ENCODE measurements at places on chromosomes 2 and 18. TPM values are rescaled to one million over a fixed set of nuclear protein-coding genes. Genes with fewer than 3 reads are reported as not detected.

GRCh38 chr2:188291142-188291616 lies 495 bp upstream of the GULP1 start:
- no peaks in the 10 kb centered on the region for H3K4me1 ChIP-seq
- H3K27ac ChIP-seq: peak overlapping the region; percentile 31
- no peaks in the 10 kb centered on the region for H3K27me3 ChIP-seq
- no peak for DNase-seq
- H3K4me3 ChIP-seq: no peak overlapping the region
- no peaks in the 10 kb centered on the region for H3K36me3 ChIP-seq

SH3RF3 gene
- 0.31 TPM for total RNA-seq

DNA sequence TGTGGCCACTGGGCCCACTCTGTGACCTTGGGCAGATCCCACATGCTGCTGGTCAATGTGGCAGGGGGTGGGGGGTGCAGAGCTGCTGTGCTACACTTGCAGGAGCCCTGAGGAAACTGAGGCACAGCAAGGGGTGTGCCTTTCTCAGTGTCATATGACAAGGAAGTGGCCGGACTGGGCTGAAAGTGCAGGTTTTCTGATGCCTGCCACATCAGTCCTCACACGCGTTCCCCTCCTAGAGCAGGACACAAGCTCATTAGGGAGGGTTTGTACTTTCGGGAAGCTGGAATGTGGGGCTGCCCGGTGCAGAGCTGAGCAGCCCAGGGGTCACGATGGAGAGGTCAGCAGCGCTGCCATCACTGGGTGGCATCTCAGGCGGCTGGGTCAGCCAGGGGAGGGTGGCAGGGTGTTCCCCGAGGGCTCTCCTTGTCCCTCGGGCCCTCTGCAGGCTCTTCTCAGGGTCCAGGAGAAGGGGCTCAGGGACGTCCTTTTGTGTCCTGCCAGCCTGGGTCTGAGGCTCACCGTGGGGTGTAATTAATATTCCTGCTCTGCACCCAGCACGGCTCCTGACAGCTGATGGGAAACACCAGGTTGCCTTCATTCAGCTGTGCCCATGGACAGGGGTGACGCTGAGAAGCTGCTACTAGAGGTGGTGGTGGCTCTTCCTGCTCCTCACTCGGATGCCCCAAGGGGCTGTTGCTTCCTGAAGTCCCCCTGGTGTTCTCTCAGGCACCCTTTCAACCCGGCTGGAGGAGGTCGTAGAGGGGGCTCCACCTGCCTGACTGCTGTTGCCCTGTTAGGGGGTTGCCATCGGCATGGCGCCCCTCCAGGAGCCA lies 62.1 kb upstream of the HDAC4 start:
- no peaks in the 10 kb centered on the region for H3K27me3 ChIP-seq
- DNase-seq: no peak
- no peak overlapping the region for H3K4me3 ChIP-seq
- no peaks in the 10 kb centered on the region for H3K36me3 ChIP-seq

SP140 gene
- total RNA-seq: 108 TPM

- DNase-seq: no peak
- no peaks in the 10 kb centered on the region for H3K27me3 ChIP-seq
- H3K4me1 ChIP-seq: no peaks in the 10 kb centered on the region
- no peak overlapping the region for H3K27ac ChIP-seq
Observed at GRCh38 chr2:210577263-210578071, 21.1 kb downstream of the CPS1 start.

- no peaks in the 10 kb centered on the region for H3K36me3 ChIP-seq
- peak overlapping the region; percentile 44 for H3K4me3 ChIP-seq
- H3K27ac ChIP-seq: peak overlapping the region; percentile 78
- DNase-seq: peak; percentile 16
Observed at GRCh38 chr2:86037795-86038192, 67.9 kb downstream of the POLR1A start.

- DNase-seq: no peak
- no peak overlapping the region for H3K27ac ChIP-seq
- H3K4me1 ChIP-seq: no peaks in the 10 kb centered on the region
Observed at GRCh38 chr18:25658476-25658875, 306.5 kb upstream of the ZNF521 start.

- no peaks in the 10 kb centered on the region for H3K36me3 ChIP-seq
- DNase-seq: no peak
- H3K27ac ChIP-seq: no peak overlapping the region
- H3K4me1 ChIP-seq: no peaks in the 10 kb centered on the region
Observed at GRCh38 chr2:66596256-66596655, 161.3 kb downstream of the MEIS1 start.

HRH4 gene
- total RNA-seq: not detected

DNA sequence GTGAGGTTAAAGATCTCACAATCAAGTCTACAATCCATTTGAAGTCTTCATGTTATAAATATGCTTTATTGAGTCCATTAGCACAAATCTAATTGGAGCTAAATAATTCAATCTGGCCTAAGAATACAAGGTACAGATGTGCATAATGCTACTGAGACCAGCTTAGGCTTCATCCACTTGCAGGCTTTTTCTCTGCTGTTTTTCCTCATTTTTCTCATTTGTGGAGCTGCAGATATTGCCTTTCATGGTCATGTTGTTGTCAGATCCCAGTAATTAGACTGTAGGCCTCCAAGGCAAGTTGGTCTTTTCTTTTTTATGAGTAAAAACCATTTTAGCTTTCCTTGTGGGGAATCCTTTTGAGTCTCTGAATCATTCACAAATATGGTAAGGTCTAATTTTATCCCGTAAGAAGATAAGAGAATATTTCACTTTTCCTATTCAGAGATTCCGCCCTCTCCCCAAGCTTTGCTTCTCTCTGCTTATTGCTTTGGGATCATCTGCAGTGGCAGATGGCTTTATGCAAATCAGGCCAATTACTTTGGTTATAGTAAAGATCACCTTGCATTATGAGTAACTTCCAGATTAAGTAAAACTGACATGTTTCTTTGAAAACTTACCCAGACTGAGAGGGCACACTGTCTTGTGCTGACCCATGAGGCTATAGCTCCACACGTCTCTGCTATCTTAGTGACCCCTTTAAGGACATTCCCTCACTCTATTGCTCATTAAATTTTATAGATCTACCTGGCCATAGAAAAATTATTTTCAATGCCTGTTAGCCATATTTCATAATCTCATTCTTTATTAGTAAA lies 80.9 kb downstream of the MGAT5 start:
- no peaks in the 10 kb centered on the region for H3K36me3 ChIP-seq
- no peak overlapping the region for H3K27ac ChIP-seq
- no peaks in the 10 kb centered on the region for H3K27me3 ChIP-seq
- H3K4me1 ChIP-seq: no peaks in the 10 kb centered on the region
- DNase-seq: no peak
